ENCODE measurements at places on chromosomes 3 and 15. TPM values are rescaled to one million over a fixed set of nuclear protein-coding genes. Genes with fewer than 3 reads are reported as not detected.

The PLSCR5 gene
- total RNA-seq = not detected

The VPS39 gene
- total RNA-seq = 52.8 TPM

The TMC3 gene
- total RNA-seq = not detected

The PPM1L gene
- 2.0 TPM for total RNA-seq

The SLC6A1 gene
- total RNA-seq = not detected

The TRNT1 gene
- 28.2 TPM for total RNA-seq

GRCh38 chr3:66800941-66801545, 197.1 kb upstream of the KBTBD8 start:
- peak; percentile 54 for DNase-seq

- no peak for DNase-seq
These were observed 61.8 kb downstream of the GAP43 start for GRCh38 chr3:115685097-115685496.

GRCh38 chr15:89371228-89372044, 36.8 kb upstream of the POLG start:
- DNase-seq = no peak

DNA sequence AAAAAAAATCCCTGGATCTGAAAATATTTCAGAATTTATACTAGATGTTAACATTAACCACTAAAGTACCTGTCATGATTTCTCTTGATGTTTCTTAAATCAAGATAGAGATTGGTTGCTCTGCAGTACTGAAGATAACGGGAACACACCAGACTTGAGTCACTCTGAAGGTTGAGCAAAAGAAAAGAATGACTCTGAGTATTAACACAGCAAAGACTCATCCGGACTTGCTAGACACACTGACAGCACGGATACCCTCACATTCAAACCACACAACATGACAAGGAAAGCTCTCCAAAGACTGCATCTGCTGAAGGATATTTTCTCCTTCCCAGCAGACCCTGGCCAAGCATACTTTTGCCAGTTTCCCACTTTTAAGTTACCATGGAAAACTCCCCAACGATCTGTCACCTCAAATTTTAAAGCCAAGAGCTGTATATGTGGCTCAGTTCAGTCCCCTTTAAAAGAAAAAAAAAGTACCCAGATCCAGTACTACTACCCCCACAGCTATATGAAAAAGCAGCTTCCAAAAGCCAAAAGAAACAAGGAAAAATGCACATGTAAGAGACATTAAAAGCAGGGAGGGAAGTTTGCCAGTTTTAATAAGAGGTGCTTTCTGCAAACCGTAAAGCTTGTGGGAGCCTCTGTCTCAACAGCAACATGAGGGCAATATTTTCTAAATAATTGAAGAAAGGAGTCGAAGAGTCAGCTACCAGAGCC, 8.3 kb downstream of the EOGT start:
- DNase-seq = no peak

DNA sequence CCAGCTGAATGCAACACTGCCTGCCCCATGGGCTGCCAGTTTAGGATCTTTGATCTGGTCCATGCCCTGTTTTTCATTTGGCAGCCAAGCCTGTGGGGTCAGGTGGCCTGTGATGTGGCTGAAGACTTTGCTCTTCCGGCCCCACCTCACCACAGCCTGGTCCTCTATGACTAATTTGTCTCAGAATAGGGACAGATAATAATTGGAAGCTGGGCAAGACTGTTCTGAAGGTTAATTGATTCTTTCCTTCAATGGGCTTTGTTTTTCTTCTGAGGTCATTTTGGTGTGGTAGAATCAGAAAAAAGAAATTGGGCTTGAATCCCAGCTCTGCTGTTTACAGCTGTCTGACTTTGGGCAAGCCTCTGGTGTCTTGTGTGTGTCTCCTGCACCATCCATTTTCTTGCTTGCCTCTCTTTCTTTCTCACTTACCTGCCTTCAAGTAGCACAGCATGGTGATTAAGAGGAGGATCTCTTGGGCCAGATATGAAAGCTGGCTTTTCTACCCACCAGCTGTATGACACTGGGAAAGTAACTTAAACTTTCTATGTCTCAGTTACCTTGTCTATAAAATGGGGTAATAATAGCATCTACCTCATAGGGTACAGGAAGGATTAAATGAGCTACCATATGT, 24.2 kb downstream of the ABHD2 start:
- no peak for DNase-seq

DNA sequence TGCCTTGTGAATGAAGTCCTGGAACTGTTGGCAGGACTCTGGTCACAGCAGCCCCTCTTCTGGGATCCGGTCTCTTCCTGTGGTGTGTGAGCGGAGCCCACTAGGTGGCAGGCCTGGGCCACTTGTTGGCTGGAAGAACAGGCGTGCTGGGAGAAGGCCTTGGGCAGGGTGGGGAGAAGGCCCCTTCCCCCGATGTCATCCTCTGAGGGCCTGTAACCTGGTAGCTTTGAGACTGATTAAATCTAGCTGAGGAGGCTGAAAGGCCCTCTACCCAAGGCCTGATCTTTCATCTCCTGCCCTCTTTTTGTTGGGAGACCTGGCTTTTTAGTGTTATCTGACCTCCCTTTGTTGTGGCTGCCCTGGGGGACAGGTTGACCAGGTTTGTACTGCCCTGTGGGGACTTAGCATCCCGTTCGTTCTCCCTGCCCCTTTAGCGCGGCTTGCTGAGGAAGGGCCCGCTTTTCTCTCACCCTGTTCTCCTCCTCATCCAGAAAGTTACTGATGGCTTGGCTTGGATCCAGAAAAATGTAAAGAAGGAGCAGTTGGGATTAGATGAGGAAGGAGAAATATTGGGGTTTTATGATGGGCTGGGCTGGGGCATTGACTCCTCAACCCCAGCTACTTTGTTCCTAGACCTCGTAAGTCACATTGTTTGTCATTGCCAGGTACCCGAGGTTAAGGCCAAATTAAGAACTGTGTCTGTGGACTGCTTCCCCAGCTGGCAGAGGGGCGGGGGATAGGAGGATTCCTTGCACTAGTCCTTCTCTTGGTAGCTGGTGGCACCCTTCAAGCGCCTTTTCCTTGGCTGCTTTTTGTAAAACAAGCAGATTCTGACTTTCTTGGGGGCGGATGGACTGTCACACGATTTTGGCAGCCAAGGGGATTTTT, 48.5 kb downstream of the CHCHD6 start:
- peak; percentile 61 for DNase-seq

GRCh38 chr3:73933585-73933984, 308.8 kb upstream of the PDZRN3 start:
- no peak for DNase-seq

DNA sequence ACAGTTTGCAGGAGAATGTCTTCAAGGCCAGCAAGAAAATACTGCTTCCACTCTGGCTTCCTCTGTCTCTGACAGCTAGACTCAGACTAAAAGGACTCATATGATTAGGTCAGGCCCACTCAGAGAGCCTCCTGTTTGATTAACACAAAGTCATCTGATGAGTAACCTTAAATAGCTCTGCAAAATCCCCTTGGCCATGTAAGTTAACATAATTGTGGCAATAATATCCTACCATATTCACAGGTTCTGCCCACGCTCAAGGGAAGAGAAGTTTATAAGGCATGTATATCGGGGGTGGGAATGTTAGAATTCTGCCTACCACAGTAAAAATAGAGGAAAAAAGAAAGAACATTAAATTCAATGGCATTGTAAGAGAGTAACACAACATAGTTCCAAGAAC, 20.6 kb upstream of the HHATL start:
- DNase-seq = peak; percentile 12

- no peak for DNase-seq
These were observed 14.5 kb downstream of the CSRNP1 start for GRCh38 chr3:39138804-39139415.

- DNase-seq = no peak
These were observed 74.6 kb upstream of the PSMD6 start for GRCh38 chr3:64097920-64098319.

Data from mammary epithelial cell (primary cell).